ENCODE measurements at places on chromosomes 16 and 17. TPM values are rescaled to one million over a fixed set of nuclear protein-coding genes. Genes with fewer than 3 reads are reported as not detected.

GRCh38 chr17:57720386-57721035, 24.6 kb downstream of the CCDC182 start:
- no peak for DNase-seq

DNA sequence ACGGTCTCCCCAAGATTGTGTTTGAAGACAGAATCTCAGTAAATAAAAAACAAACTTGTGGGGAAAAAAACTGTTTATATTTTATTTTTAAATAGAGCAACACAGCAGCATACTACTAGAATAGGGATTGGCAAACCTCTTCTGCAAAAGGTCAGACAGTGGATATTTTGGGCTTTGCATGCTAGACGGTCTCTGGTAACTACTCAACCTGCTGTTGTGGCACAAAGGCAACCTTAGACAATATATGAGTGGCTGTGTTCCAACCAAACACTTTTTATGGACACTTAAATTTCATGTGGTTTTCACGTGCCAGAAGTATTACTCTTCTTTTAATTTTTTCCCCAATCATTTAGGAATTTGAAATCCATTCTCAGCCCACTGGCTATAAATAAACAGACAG, 55.0 kb downstream of the IRX5 start:
- no peak for DNase-seq

DNA sequence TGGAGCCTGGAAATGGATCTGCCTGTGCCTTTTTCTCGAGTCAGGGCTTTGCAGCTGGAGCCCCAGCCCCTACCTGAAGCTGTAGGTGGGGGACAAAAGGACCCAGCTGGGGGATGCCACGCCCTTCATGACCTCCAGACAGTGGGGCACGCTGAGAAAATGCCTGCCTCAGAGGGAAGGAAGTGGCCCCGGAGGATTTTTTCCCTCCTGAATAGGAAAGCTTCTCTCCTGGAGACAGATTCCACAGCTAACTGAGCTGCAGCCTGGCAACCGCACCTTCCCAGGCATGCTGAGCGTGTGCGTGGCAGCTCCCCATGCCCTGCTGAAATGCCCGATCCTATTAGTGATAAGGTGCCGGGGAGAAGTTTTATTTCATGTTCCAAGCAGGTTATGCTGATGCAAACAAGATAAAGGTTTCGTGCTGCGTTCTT, 58.0 kb downstream of the AIPL1 start:
- no peak for DNase-seq

- no peak for DNase-seq
Observed at GRCh38 chr17:81402981-81403467, 7.8 kb downstream of the BAHCC1 start.

DNA sequence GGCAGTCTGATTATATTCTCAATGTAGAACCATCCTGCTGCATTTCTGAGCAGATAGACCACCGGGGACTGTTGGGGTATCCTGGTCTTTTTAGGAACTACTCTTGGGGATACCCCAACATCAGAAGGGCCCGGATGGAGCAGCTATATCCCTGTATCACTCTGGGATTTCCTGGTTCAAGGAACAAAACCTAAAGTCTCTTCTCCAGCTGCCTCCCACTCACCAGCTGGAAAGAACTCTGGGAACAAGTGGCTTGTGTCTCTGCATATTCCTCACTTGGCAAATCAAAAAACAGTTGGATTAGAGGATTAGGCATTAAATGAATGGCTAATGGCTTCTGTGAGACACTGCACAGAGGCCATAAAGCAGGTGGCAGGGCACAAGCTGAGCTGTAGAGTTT, 62.3 kb upstream of the HS3ST2 start:
- no peak for DNase-seq

GRCh38 chr17:7959503-7960253, 27.7 kb downstream of the CNTROB start:
- DNase-seq = no peak

DNA sequence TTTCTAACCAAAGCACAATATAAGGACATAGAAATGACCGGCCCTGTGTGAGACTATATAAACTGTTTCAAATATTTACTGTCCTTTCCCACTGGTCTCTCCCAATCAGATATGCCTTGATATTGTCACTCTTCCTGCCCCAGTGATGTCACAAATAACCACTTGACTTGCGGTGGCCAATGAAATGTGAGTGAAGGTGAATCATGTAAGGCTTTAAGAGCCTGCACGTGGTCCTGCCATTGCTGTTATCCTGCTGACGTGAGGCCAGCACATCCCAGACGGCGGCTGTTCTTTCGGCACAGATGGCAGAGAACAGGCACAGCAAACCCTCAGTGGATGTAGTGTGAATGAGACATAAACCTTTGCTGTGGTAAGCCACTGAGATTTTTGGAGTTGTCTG, 5.4 kb upstream of the KLHL11 start:
- DNase-seq = no peak

GRCh38 chr16:51114382-51114781, 36.7 kb downstream of the SALL1 start:
- no peak for DNase-seq

GRCh38 chr16:49643429-49644144, 212.3 kb downstream of the ZNF423 start:
- peak; percentile 32 for DNase-seq

GRCh38 chr17:18235743-18236256, 10.4 kb downstream of the LLGL1 start:
- DNase-seq = peak; percentile 93

DNA sequence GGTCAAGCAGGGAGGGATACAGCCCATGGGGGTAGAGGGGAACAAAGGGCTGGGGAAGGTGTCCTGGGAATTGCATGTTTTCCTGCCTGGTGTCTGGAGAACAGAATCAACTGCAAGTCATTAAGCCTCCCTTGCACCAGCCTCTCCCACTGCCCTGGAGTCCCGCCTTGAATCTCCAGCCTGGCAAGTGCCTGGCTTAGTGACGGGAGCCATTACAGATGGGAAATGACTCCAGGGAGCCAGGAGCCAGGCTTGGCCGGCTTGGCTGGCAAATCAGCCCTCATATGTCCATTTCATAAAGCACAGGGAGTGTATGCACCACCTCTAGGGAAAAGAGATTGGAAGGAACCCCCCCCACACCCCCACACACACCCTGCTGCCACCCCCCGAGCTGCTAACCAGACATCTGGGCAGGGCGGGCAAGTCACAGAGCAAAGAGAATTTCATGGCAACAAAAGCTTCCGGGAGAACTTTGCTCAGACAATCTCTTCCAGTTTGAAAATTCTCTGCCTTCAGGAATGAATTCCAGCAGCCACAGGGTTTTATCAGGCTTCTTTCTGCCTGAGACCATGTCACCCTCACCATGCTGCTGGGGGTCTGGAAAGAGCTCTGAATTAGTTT, 127.7 kb downstream of the NTN1 start:
- DNase-seq = no peak

GRCh38 chr17:35082073-35082657, 18.7 kb upstream of the RFFL start:
- DNase-seq = peak; percentile 87

DNA sequence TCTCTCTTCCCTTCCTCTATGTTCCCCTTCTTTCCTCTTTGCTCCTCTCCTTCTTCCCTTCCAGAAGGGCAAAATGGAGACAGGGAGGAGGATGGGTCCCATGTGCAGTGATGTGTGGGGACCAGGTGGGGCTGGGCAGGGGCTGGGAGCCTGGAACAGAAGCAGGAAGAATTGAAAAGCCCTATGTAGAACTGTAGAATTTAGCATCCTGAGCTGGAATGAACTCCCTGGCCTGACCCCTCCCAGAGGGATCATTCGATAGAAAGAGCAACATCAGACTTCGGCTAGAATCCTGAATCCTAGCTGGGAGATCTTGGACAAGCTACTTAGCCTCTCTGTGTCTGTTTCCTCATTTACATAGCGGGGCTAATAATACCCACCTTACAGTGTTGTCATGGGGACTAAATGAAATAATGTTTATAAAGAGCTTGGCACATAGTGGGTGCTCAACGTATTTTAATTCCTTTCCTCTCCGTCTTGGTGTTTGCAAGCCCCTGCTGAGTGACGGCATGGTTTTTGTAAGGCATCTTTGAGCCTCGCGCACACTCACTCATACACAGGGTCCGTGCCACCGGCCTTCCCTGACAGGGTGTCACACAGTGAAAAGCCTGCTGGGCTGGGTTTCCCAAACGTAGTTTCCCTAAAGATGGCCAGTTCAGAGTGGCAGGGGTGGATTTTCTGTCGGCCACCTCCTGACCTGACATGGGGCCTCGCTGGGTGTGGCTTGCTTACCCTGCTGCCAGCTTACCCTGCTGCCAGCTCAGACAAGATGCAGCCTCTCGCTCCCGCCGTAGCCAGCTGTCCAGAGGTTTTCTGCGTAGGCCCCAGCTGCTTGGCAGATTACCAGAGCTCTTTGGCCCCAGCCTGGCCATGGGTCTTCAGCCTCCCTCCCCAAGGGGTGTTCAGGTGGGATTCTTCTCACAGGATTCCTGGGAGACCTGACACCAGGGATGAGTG, 6.1 kb upstream of the ARHGAP23 start:
- DNase-seq = no peak

DNA sequence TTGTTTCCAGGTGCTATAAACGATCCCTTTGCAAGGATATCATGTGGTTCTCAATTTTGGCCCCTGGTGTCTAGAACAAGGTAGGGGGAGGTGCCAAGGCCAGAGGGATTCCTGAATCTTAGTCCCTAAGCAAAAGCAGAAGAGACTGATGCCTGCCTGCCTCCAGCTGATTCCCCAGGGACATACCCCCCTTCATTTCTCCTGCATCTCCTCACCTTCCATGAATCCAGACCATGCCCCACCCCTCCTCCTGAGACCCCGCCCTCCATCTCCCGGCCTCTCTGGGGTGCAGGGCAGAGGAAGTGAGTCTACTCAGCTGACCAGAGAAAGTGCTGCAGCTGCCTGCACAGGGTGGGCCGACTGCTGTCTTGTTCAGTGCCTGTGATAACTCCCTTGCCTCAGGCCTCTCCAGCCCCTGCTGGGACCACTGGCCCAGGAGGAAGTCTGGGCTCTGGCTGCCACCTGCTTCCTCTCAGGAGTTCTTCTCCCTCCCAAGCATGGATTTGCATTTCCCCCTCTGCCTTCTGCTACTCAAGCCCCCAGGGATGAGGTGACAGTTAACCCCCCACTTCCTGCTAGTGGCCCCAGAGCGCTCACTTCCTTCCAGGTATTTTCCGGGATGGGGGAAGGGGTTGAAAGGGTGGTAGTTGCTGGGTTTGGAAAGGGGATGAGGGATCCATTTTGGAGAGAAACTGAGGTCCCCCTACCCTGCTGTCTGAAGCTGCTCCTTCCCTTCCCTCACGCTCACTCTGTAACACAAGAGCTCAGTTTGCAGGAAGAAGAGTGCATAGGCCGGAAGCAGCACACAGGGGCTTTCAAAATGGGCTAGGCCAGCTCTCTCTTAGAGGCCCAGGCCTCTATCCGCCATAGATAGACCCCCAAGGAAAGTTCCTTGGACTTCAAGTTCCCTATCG, 10.5 kb upstream of the TSPOAP1 start:
- DNase-seq = peak; percentile 94

DNA sequence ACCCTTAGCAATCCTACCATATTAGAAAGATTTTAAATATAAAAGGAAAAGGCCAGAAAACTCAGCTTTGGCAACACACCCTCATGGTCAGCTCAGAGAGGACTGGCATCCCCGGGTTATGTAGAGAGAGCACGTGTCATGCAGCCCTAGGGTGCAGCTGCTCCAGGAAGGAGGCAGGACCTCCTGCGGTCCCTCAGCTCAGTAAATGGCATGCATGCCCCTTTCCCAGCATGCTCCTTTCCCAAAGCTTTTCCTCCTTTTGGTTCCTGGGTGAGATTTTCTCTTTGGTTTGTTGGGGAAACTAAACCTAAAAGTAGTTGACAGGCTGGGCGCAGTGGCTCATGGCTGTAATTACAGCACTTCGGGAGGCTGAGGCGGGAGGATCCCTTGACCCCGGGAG, 3.9 kb downstream of the GAN start:
- no peak for DNase-seq

RARA gene
- 34.4 TPM for total RNA-seq

INCA1 gene
- not detected for total RNA-seq

AGRP gene
- total RNA-seq = not detected

MMP28 gene
- total RNA-seq = 0.13 TPM

NOB1 gene
- total RNA-seq = 42.5 TPM

EFCAB13 gene
- not detected for total RNA-seq

ATP2A3 gene
- 0.03 TPM for total RNA-seq

TMED6 gene
- total RNA-seq = 0.11 TPM

NR1D1 gene
- 1.8 TPM for total RNA-seq

Data from HT1080 (cell line).